ENCODE measurements at places on chromosomes 4 and X.

DNA sequence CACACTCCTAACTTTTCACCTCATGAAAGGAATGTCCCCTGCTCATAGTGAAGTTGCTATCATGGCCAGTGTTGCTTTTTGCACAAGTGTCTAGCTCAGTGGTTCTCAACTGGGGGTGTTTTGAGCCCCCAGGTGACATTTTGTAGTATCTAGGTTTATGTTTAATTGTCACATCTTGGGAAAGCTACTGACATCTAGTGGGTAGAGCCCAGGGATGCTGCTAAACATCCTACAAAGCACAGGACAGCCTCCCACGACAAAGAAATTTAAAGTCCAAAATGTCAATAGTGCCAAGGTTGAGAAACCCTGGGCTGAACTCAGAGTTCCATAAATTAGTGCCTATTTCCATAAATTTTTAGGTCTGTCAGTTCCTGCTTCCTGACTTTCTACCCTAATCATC lies 70.7 kb upstream of the HCCS start:
- DNase-seq: no peak

DNA sequence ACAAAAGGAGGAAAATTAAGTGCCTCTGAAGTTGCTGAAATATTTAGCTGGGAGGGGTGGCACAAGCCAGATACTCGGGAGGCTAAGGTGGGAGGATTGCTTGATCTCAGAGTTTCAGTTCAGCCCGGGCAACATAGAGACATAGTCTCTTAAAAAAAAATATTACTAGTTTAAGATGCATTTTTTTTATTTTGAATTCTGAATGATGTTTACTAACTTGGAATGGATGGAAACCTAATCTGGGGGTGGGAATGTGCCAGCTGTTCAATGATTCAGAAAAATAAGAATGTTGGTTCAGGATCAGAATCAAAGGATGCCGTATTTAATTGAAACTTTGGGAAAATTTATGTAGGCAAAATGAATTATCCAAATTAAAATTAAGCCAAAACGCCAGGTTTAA lies 167.2 kb upstream of the ANK2 start:
- no peak for DNase-seq

DNA sequence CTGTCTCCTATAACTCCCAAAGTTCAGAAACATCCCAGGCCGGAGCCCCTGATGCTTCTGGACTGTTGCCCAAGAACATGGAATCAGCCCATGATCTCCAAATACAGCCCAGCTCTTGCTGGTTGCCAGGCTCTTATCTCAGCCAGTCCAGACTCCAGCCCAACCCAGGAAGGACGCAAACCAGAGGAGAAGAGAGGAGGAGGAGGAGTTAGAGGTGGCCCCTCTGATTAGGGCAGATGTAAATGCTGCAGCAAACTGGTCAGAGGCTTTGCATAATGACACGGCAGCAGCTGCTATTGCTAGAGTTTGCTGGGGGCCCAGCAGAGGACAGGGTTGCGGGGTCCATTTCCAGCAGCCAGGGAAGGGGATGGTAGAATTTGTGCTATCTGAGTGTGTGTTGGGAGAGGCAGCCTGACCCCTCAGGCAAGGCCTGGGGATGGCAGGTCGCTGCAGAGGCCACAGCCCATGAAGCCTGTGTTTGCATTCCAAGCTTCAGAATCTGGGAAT lies 4.2 kb upstream of the OTUD5 start:
- no peak for DNase-seq

GRCh38 chr4:77917601-77918000 lies 55.0 kb downstream of the MRPL1 start:
- no peak for DNase-seq

GRCh38 chrX:46015653-46016052 lies 529.6 kb downstream of the ZNF674 start:
- no peak for DNase-seq

- no peak for DNase-seq
These were observed 42.9 kb upstream of the TAB3 start for GRCh38 chrX:30931920-30932319.

- DNase-seq: no peak
These were observed 29.3 kb upstream of the SCOC start for GRCh38 chr4:140344101-140344500.

- no peak for DNase-seq
These were observed 13.4 kb upstream of the SNX12 start for GRCh38 chrX:71081330-71082123.

GRCh38 chr4:185352202-185352601 lies 43.5 kb downstream of the LRP2BP start:
- DNase-seq: no peak

DNA sequence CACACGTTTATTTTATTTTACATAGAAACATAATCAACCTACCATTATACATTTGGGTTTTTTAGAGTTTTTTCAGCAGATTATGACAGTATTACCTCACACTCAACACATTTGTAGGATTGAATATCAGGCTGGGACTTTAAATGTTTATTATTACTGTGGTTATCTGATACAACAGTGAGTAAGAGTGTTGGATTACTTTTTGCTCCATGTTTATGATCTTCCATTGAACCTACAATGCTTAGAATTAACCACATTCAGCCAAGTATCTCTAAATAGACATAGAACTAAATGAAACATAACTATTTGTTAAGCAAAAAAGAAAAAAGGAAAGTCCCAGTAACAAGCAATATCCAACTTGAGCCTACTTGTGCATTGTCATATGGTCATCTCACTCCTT lies 607.4 kb upstream of the PITX2 start:
- no peak for DNase-seq

DNA sequence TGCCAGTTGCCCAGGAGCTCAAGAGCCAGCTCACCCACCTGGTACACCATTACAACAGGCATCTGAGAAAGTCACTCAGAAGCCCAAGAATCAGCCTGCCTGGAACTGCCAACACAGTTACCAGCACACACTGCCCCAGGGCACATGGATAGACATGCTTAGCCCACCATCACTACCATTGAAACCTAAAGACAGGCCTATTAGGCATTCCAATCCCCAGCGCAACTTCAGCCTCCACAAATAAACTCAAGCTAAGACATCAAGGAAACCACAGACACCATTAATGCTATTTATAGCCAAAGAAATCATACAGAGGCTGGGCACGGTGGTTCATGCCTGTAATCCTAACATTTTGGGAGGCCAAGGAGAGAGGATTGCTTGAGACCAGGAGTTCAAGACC lies 42.3 kb downstream of the ATRX start:
- no peak for DNase-seq

GRCh38 chr4:182643801-182644682 lies 273.1 kb downstream of the DCTD start:
- DNase-seq: no peak

DNA sequence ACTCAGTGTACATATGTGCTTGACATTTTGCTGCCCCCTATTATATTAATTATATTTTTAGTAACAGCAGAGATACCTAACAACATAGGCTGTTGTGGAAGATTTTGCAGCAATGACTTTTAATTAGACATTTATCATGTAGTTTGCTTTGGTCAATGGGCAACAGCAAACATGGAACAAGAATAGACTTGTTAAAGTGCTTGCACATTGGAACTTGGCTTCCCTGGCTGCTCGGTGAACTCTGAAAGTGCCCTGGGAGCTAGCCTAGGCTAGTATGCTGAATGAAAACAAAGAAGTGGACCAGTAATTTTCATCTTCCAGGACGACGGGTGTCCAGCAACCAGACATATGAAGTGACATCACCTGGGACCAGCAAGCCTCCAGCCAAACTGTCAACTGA lies 1157.1 kb downstream of the ARAP2 start:
- DNase-seq: no peak

DNA sequence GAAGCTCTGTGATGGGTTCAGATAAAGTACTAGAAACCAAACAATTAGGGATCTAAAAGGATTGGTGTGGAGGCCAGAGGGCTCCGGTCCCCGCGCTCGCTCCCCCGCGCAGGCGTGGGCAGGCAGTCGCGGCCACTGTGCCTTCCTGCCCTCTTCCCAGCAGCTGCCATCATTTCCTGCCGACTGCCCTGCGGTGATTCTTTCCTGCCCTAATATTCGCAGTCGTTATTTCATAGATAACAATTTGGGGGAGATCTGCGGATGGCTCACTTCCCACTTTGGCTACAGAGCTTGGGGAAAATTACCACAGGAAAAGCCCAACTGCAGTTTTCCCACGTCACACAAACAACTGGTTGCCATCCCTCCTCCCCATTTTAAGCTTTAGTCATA lies 2.2 kb downstream of the GRIA2 start:
- DNase-seq: no peak

GRCh38 chr4:72077346-72077745 lies 45.5 kb downstream of the NPFFR2 start:
- no peak for DNase-seq

GRCh38 chrX:148582353-148582752 lies 81.9 kb downstream of the AFF2 start:
- DNase-seq: no peak

- no peak for DNase-seq
These were observed 67.4 kb downstream of the SOWAHB start for GRCh38 chr4:76830612-76830963.

DNA sequence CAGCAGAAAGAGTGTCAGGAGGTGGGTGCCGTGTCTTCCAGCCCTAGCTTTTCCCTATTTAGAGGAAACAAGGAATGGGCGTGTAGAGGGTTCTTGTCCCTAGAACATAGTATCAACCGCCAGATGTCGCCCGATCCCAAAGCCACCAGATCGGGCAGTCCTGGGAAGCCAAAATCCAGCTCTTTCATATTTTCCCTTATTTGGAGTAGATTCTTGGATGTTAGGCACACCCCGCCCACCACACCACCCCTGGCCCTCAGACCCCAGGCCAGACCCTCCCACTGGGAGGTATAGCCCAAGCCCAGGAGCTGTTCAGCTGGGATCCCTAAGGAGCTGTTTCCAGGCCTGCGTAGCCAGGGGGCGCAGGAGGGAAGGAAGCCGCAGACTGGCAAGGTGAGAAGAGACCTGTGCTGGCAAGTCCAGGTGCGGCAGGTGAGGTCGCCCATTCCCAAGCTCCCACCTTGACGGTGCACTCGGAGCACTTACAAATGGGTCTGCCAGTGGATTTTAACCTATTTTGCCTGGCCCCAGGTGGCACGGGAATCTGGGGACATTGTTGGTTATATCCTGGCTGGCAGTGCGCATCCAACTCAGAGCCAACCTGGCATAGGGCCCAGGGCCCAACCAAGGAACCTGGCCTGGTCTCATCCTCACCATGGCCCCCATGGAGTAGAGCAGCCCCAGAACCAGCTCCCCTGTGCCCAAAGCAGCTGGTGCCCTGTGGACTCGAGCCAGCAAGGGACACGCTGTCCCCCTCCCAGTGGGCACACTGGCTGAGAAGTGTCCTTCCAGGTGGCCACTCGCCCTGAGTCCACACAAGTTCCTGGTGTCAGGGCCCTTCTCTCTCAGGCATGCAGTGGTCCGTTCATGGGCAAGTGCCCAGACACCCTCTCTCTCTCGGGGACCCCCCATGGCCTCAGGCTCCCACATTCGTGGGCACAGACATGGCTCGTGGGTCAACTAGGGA lies 811 bp downstream of the FLNA start:
- DNase-seq: no peak

GRCh38 chr4:115470763-115471162 lies 357.3 kb upstream of the NDST4 start:
- no peak for DNase-seq

DNA sequence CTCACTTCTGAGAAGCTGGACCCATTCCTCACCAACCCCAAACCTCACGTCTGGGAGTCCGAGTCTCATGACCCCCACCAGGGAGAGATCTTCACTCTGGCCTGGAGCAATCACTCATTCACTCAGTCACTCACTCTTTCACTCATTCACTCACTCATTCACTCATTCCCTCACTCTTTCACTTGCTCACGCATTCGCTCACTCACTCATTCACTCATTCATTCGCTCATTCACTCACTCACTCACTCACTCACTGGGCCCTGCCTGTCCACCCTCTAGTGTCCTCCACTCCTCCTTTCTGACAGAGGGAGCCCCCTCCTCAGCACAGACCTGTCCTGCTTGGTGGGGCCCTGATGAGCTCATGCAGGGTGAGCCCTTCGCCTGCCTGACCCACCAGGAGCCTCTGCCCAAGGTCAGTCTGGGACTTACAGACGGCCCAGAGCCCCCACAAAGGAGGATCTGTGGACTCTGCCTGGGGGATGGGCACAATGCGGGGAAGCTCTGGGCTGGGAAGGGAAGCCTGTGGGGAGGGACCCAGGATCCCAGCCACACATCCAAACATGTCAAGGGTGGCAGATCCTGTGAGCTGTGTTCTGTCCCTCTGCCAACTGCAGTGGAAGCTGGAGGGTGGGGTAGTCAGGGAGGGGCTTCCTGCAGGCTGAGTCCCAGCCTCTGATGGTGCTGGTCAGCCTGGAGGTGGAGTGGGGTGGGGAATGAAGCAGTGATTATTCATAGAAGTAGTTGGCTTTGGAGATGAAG lies 18.5 kb downstream of the CPZ start:
- no peak for DNase-seq

DNA sequence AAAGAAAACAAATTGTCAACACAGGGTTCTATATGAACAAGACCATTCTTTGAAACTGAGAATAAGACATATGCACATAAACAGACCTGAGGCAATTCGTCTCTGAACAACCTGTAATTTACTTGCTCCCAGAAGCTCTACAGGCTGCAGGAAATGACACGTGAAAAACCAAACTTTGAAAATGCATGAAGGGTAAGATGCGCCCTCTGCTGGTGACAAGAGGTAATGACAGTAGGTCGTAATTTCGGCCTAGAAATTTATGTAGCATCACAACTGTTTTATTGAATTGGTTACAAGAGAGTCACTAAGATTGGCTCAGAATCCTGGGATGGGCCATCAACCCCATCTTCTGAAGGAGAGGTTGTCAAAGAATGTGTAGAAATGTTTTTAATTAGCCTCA lies 276.5 kb downstream of the PPP4R3C start:
- DNase-seq: no peak

- DNase-seq: no peak
These were observed 5.3 kb upstream of the SHISA3 start for GRCh38 chr4:42391981-42392380.

DNA sequence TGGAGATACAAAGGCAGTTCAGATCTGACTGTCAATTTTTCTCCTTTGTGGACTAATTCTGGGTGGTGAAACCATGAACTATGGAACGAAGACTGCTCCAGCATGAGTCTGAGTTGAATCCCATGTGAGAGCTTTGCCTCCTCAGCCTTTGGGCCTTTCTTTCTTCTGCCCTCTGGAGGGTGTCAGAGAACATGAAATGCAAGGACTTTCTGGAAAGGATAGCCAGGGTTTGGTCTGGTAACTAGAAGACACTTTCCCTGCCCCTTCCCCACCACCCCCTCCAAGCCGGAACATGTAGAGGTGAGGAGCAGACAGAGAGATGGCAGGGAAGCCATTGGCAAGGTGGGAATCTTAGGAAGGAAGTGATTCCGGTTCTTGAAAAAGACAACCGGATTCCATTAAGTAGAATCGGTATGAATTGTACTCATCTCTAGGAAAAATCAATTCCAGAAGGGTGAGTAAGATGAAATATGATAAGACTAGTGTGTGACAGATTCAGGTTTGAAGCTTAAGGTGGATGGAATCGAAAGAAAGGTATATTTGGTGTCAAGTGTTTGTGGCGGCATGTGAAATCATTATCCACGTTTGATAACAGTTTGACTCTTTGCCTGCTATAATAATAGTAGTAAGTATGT lies 19.0 kb downstream of the FHL1 start:
- no peak for DNase-seq

Measured in activated naive CD4-positive, alpha-beta T cell treated with anti-CD3 and anti-CD28 coated beads, Interleukin-2, amount 50 U/mL, for 16 hours (primary cell).